ENCODE measurements at places on chromosomes 6 and 20.

DNA sequence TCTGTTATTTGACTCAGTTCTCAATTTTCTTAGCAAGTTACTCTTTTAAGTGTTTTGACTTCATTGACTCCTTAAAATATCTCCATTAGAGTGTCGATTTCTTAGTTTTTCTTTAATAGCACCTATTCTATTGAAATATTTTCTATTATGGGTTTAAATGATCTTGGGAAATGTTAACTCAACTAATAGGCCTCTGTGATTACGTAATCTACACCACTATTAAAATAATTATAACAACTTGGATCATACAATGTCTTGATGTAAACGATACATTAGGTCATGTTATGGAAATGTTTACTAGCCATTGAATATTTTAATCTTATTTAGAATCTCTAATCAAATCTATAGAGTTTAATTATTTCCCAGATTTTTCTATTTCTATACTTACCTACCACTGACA, 550.0 kb downstream of the EYS start:
- no peak for DNase-seq

DNA sequence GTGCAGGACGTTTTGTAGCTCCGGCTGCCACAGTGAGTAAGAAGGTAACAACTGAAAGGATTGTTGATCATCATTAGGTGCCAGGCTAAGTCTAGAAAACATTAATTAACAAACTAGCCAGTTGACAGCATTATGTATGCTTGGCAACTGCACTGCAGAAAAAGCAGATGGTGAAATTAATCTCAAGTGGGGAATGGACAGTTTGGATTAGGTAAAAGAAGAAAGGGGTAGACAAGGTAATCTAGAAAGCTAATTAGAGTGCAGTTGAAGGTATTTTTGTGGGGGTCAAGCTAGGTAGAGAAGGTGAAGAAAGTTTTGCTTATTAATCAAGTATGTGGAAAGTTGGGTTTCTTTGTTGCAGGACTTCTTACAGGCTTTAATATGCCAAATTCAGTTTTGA, 69.7 kb upstream of the HINT3 start:
- no peak for DNase-seq

- no peak for DNase-seq
These were observed 33.5 kb downstream of the EDN3 start for GRCh38 chr20:59333951-59334350.

- no peak for DNase-seq
These were observed 16.4 kb downstream of the GMDS start for GRCh38 chr6:2229039-2229438.
